NCI-H748 treated with DMSO at 0.1 percent for 48 hours (cell line): ENCODE measurements at places on chromosomes 2 and 18.

DNA sequence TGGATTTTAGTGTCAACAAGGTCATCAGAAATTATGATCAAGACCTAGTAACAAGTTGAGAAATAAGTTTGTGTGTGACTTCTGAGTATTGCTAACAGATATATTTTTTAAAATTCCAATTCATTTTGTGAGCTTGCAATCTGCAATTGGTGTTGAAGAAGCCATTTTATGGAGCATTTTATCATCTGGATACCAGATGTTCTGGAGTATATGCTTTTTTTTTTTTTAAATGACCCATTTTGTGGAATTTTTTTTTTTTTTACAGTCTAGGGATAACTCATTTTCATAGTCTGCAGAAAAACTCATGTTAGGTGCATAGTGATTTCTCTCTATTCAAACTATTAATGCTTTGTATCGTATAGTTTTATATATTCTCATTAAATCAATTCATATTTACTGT lies 12.6 kb downstream of the QPCT start:
- DNase-seq = no peak

- DNase-seq = no peak
These were observed 7.8 kb downstream of the ASTL start for GRCh38 chr2:96130483-96130882.

- no peak for DNase-seq
These were observed 1.6 kb upstream of the COPS9 start for GRCh38 chr2:240137596-240138253.

DNA sequence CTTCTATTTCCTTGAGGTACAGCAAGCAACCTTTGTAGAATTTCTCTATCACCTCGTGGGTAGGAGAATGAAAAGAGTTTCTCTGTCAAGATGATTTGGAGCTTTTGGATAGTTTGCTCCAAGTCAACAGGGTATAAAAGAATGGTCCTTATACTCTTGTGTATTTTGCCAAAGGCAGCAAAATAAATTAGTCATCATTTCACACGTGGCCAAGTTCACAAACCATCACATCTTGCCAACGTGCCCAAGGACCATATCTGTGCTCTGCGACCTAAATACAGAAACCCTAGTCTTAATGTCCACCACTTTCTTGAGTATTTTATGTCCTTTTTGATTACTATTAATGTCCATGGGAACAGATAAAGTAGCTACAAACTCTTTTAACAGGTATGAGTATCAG lies 262.9 kb downstream of the AFF3 start:
- no peak for DNase-seq

GRCh38 chr2:238569507-238570195 lies 142.9 kb downstream of the ASB1 start:
- no peak for DNase-seq

GRCh38 chr2:136378712-136379595 lies 261.0 kb upstream of the CXCR4 start:
- DNase-seq = peak; percentile 56

DNA sequence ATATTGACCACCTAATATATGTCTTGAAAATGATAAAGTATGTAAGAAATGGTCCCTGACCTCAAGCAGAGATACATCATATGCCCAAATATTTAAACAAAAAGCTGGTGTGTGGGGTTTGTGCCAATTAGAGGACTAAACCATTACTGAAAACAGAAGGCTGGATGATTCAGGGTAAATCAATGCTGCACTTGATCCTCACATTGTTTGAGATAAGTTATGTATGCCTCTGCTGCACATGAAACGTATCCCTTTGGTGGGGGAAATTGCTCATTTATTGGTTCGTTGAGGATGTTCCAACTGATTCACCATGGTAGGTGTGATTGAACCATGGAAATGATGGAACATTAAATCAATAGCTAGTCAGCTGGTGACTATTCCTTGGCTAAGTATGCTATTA lies 24.7 kb upstream of the DARS1 start:
- DNase-seq = no peak

GRCh38 chr2:1990151-1990589 lies 245.9 kb upstream of the PXDN start:
- no peak for DNase-seq

DNA sequence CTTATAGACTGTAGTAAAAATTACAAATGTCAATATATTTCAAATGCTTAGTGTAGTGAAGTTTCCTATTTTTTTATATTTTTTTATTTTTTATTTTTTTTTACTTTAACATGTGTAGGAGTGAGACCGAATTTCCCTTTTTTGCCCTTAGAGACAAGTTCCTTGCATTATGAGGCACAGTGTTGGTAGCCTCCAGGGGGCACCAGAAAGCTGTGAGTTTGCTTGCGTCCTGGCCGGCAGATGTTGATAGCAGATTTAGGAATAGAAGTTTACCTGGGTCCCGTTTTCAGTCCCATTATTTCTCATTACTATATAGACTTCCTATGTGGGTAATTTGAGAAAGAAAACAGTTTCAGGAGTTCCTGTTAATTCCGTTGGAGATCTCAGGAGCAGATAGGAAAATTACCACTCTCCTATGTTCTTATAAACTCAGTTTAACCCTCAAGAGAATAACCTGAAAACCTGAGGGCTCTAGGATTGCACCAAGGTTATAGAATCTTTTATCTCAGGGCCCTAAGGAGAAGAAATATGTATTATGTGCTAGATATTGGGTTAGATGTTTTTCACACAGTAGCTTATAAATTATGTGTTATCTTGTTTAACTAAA lies 157.5 kb upstream of the SESTD1 start:
- peak; percentile 49 for DNase-seq

DNA sequence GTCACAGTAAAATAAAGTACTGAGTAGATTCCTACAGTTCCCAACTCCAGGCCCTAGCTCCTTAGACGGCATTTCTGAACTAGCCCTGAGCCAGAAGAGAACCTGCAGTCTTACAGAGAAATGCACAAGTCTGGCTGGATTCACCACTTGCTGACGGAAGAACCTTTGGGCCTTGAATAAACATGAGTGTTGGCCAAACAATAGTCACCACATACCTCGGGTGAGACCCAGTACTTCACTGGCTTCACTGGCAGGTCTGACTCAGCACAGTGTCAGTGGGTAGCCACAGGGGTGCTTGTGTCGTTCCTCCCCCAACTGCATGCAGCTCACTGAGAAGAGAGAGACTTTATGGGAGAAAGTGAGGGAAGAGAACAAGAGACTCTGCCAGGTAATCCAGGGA lies 88.9 kb downstream of the TMEM185B start:
- DNase-seq = no peak

- DNase-seq = no peak
These were observed 161.7 kb upstream of the SIX3 start for GRCh38 chr2:44779793-44780192.

GRCh38 chr2:226256709-226257376 lies 542.8 kb downstream of the IRS1 start:
- DNase-seq = no peak

DNA sequence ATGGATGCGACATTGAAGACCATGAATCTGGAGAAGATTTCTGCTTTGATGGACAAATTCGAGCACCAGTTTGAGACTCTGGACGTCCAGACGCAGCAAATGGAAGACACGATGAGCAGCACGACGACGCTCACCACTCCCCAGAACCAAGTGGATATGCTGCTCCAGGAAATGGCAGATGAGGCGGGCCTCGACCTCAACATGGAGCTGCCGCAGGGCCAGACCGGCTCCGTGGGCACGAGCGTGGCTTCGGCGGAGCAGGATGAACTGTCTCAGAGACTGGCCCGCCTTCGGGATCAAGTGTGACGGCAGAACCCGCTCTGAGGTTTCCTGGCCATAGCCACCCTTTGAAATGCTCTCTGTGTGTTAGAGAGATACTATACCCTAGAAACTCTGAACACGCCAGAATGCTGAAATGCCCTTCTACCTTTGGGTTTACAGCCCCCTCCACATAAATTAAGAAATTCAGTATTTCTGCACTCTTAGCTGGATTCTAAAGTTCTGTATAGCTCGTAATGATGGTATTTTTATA lies 659 bp downstream of the CHMP1B start:
- peak; percentile 14 for DNase-seq

- no peak for DNase-seq
These were observed 31.6 kb upstream of the NCK2 start for GRCh38 chr2:105712981-105713596.

GRCh38 chr18:51021226-51021965 lies 8.6 kb upstream of the SMAD4 start:
- DNase-seq = no peak

- peak; percentile 36 for DNase-seq
These were observed at the start of gene DGKD for GRCh38 chr2:233353769-233354499. Gene DGKD, plus strand, starts transcription at chr2:233354494. Its CDS starts 25 bp downstream, at chr2:233354519.

- DNase-seq = no peak
These were observed 27.1 kb upstream of the MAP3K20 start for GRCh38 chr2:173048522-173048896.
